CD4-positive, alpha-beta T cell treated with Interleukin-6 for 4 hours (primary cell): ENCODE measurements at places on chromosomes 12 and 14.

DNA sequence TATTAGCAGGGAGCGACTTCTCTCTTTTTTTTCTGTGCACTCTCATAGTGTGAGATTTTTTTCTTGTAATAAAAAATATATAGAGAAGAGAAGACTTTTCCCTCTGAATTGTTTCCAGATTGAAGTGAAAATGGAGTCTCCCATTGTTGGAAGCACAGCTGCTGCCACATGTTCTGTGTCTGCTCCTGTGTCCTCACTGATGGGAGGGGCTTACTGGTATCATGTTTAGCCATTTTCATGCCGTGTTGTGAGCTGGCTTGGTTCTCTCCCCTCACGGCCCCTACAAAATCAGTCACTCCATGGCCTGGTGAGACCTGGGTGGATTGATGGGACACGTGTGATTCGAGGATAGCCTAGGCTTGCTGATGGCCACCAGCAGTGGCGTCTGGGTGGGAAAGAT lies 379.7 kb upstream of the DDHD1 start:
- no peak for DNase-seq

DNA sequence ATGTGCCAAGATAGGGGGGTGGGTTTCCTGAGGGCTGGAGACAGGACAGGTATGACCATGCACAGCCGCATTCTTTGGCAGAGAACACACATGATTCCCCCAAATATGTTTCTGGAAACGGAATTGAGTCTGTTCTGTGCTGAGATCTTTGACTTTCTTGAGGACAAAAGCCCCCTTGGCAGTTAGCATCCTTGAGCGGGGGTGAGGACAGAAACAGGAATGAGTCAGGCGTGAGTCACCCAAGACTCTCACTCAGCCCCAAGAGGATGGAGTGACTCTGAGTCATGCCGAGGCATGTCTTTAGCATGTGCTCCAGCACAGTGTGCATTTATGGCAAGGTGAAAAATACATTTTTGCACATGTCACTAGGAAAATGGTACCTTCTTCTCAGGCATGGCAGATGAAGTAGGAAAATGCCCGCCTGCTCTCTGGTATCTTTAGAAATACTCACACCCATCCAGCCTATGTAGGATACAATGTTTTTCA lies 52.1 kb downstream of the DAD1 start:
- peak; percentile 90 for DNase-seq

GRCh38 chr14:32491416-32492016 lies 162.4 kb downstream of the AKAP6 start:
- no peak for DNase-seq

GRCh38 chr14:89924268-89924667 lies 30.3 kb downstream of the EFCAB11 start:
- DNase-seq = no peak

DNA sequence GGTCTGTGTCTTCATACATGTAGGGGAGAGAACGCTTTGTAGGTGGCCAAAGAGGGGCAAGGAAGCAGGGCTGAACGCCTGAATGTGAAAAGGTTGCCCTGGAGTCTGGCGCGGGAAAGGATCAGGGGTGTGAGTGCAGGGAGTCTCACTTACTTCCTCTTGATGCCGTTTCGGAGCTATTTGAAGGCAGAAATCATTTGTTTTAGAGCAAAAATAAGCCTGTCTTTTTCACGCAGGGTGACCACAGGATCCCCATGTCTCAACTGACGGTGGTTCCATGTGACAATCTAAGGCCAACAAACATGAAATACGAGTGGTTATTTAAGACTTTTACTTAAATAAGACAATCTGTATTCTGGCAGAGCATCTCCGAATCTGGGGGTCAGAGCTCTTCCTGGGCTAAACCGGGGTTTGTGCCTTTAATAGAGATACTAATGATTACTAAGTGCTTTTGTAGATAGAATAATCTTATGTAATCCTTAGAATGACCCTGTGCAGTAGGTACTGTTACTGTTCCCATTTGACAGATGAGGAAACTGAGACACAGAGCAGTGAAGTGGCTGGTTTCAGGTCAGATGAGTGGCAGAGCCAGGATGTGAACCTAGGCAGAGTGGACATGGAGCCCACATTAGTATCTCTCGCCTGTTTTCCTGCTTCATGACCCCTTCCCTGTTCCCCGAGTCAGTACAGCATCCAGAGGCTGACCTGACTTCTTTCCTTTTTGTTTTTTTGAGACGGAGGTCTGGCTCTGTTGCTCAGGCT lies 1.9 kb downstream of the BRI3BP start:
- no peak for DNase-seq

GRCh38 chr12:55991110-55991509 lies 6.0 kb upstream of the SUOX start:
- no peak for DNase-seq

GRCh38 chr14:67372833-67373232 lies 12.7 kb downstream of the EIF2S1 start:
- DNase-seq = no peak
